ENCODE measurements at places on chromosomes 3 and 15. TPM values are rescaled to one million over a fixed set of nuclear protein-coding genes. Genes with fewer than 3 reads are reported as not detected.

- H3K4me3 ChIP-seq: no peak overlapping the region
- H3K27me3 ChIP-seq: no peaks in the 10 kb centered on the region
- no peak for DNase-seq
- H3K27ac ChIP-seq: no peak overlapping the region
Measured at GRCh38 chr15:68557469-68558317, 21.1 kb upstream of the CORO2B start.

- no peak for DNase-seq
- H3K36me3 ChIP-seq: peaks cover 8% of the 10 kb centered on the region
- H3K4me1 ChIP-seq: no peaks in the 10 kb centered on the region
- H3K27me3 ChIP-seq: no peaks in the 10 kb centered on the region
- no peak overlapping the region for H3K27ac ChIP-seq
- no peak overlapping the region for H3K4me3 ChIP-seq
Measured at GRCh38 chr15:44468709-44469385, 41.4 kb downstream of the CTDSPL2 start.

DNA sequence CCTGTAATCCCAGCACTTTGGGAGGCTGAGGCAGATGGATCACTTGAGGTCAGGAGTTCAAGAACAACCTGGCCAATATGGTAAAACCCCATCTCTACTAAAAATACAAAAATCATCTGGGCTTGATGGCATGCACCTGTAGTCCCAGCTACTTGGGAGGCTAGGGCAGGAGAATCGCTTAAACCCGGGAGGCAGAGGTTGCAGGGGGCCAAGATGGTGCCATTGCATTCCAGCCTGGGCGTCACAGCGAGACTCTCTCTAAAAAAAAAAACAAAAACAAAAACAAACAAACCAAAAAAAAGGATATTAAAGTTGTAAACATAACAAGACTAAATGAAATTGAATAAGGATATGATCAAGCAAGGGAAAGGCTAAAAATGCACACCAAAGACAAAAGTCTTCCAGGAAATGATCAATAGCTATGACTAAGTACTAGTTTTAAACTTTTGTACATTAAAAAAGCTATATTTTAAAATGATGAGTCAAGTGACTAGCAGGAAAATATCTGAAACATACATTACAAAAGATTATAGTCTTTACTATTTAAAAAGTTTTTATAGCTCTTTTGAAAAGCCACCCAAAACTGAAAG lies 28.6 kb downstream of the KLHL6 start:
- H3K27ac ChIP-seq: no peak overlapping the region
- no peak overlapping the region for H3K4me3 ChIP-seq
- H3K27me3 ChIP-seq: no peaks in the 10 kb centered on the region
- H3K36me3 ChIP-seq: no peaks in the 10 kb centered on the region
- no peak for DNase-seq

DNA sequence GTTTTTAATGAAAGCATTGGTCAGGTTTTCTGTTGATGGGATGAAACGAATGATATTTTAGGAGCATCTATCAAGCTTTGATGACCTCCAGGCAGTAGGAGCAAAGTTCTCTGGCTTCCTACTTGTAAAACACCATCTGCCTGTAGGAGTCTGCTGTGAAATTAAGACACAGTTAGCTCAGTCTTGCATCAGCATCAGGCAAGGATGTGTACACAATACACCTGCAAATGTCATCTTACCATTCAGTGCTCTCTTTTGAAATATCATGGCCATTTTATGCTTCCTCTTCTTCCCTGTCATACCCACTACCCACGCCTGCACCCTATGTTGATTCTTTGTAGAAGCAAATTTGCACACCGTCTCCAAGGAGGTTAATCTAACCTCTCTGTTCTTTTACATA lies 38.2 kb downstream of the B3GALNT1 start:
- no peaks in the 10 kb centered on the region for H3K36me3 ChIP-seq
- no peak overlapping the region for H3K4me3 ChIP-seq
- H3K27ac ChIP-seq: no peak overlapping the region
- no peak for DNase-seq
- H3K4me1 ChIP-seq: no peaks in the 10 kb centered on the region

DNA sequence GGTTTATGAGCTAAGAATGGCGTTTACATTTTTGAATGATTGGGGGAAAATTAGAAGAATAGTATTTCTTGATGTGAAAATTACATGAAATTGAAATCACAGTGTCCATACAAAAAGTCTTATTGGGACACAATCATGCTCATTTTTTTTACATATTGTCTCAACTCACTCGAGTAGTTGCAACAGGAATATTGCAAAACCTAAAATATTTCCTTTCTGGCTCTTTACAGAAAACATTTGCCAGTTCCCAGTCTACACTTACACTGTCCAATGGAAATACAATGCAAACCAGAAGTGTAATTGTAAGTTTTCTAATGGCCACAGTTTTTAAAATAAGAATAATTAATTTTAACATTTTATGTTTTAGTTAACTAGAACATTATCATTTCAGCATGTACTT lies 137.8 kb downstream of the SAMMSON start:
- no peak overlapping the region for H3K27ac ChIP-seq
- no peak overlapping the region for H3K4me3 ChIP-seq
- H3K4me1 ChIP-seq: no peaks in the 10 kb centered on the region
- H3K27me3 ChIP-seq: no peaks in the 10 kb centered on the region

GRCh38 chr15:73244333-73244732 lies 124.4 kb downstream of the HCN4 start:
- no peaks in the 10 kb centered on the region for H3K4me1 ChIP-seq
- H3K36me3 ChIP-seq: no peaks in the 10 kb centered on the region
- H3K27ac ChIP-seq: no peak overlapping the region
- no peaks in the 10 kb centered on the region for H3K27me3 ChIP-seq
- DNase-seq: no peak

DNA sequence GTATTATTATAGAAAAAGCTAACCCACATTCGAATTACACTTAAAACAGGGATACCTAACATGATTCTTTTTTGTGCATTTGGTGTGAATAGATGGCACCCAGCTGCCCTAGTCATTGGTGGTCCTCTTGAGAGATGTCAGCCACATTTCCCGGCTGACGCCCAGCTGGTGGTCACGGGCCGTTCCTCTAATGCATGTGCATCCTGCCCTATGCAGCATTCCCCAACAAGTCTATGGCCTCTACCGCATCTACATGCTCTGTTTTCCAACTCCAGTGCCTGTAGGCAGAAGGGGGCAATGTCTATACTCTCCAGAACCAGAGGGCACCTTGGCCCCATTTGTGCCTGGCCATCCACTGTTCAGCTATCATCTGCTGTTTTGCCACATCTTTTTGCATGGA lies 78.6 kb upstream of the PRICKLE2 start:
- DNase-seq: no peak
- no peaks in the 10 kb centered on the region for H3K4me1 ChIP-seq
- H3K4me3 ChIP-seq: no peak overlapping the region
- H3K27ac ChIP-seq: no peak overlapping the region
- no peaks in the 10 kb centered on the region for H3K27me3 ChIP-seq

DNA sequence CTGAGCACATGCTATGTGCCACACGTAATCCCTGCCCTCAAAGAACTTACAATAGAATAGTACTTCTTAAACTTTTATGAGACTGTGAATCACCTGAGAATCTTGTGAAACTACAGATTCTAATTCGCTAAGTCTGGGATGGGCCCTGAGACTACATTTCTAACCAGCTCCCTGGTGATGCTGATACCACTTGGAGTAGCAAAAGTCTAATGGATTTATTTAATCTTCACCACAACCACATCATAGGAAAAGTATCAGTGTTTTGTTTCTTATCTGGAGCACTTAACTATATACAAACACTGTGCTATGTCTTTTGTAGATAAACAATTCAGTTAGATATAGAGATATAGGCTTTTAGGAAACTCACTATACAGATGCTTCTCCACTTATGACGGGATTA lies 23.8 kb upstream of the TCF12 start:
- H3K27me3 ChIP-seq: no peaks in the 10 kb centered on the region
- no peaks in the 10 kb centered on the region for H3K4me1 ChIP-seq
- no peak for DNase-seq
- H3K36me3 ChIP-seq: no peaks in the 10 kb centered on the region
- no peak overlapping the region for H3K27ac ChIP-seq
- H3K4me3 ChIP-seq: no peak overlapping the region

Gene HESX1
- polyA plus RNA-seq: 2.1 TPM

DNA sequence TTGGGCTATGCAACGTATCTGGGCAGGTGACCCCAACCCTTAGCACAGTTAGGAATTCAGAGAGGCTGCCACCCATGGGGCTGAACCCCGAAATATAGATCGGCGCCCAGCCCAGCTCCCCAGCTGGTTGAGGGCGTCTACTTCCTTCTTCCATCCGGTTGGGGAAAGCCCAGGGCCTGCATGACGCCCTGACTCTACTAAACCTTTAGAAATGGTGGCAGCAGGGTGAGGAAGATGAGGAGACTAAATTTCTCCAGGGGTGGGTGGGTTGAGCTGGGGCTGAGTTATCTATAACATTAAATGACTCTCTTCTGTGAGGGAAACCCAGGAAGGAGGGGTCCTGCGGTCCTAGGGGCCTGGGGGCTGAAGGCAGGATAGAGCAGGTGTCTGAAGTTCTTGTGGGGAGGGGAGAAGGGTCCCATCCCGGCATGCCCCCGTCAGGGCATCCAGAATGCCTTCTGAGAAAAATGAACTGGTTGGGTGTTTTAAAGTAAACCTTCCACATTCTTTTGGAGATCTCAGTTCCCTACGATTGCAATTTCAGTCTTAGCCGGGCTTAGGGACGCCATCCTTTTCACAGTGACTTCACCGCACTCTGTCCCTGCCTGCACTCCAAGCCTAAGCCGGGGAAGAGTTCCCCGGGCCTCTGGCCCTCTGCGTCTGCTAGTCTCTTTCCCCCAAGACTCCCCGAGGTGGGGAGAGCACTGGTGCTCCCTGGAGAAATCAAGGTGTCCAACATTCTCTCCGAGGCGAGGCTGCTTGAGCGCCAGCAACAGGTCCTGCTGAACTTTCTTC lies 28.5 kb downstream of the NR2F2 start:
- H3K4me3 ChIP-seq: peak overlapping the region; percentile 17
- peaks cover 3% of the 10 kb centered on the region for H3K4me1 ChIP-seq
- no peaks in the 10 kb centered on the region for H3K27me3 ChIP-seq
- H3K36me3 ChIP-seq: no peaks in the 10 kb centered on the region
- DNase-seq: no peak

Gene CISH
- polyA plus RNA-seq: 59.4 TPM

- H3K4me3 ChIP-seq: no peak overlapping the region
- no peaks in the 10 kb centered on the region for H3K27me3 ChIP-seq
- DNase-seq: no peak
- H3K4me1 ChIP-seq: no peaks in the 10 kb centered on the region
- H3K36me3 ChIP-seq: no peaks in the 10 kb centered on the region
- H3K27ac ChIP-seq: no peak overlapping the region
Measured at GRCh38 chr3:4525560-4526223, 32.5 kb downstream of the ITPR1 start.

GRCh38 chr3:115500795-115501194 lies 122.5 kb upstream of the GAP43 start:
- no peak overlapping the region for H3K27ac ChIP-seq
- H3K4me3 ChIP-seq: no peak overlapping the region
- no peaks in the 10 kb centered on the region for H3K4me1 ChIP-seq
- H3K36me3 ChIP-seq: no peaks in the 10 kb centered on the region
- DNase-seq: no peak

- no peak overlapping the region for H3K4me3 ChIP-seq
- DNase-seq: no peak
- H3K27me3 ChIP-seq: no peaks in the 10 kb centered on the region
- no peaks in the 10 kb centered on the region for H3K36me3 ChIP-seq
- H3K4me1 ChIP-seq: no peaks in the 10 kb centered on the region
- H3K27ac ChIP-seq: no peak overlapping the region
Measured at GRCh38 chr15:39785139-39785538, 2.5 kb upstream of the FSIP1 start.

- H3K4me3 ChIP-seq: no peak overlapping the region
- H3K36me3 ChIP-seq: no peaks in the 10 kb centered on the region
- DNase-seq: no peak
- no peaks in the 10 kb centered on the region for H3K27me3 ChIP-seq
Measured at GRCh38 chr3:29906906-29907305, 626.0 kb downstream of the RBMS3 start.

Gene STXBP5L
- polyA plus RNA-seq: not detected

DNA sequence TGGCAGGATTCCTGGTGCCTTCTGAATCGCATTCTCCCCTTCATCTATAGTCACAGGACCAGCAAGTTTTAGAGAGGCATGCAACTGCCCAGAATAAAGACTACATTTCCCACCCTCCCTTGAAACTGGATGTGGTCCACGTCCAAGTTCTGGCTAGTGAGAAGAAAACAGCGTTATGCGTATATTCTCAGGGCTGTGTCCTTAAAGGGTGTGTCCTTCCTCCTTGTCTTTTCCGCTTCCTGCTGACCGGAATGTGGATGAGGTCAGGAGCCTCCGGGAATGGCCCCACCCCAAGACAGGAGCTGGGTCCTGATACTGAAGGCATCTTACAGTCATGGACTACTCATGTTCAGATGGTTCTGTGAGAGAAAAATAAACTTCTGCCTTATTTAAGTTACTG lies 20.2 kb downstream of the CHST2 start:
- DNase-seq: no peak
- H3K27me3 ChIP-seq: no peaks in the 10 kb centered on the region
- no peak overlapping the region for H3K27ac ChIP-seq

DNA sequence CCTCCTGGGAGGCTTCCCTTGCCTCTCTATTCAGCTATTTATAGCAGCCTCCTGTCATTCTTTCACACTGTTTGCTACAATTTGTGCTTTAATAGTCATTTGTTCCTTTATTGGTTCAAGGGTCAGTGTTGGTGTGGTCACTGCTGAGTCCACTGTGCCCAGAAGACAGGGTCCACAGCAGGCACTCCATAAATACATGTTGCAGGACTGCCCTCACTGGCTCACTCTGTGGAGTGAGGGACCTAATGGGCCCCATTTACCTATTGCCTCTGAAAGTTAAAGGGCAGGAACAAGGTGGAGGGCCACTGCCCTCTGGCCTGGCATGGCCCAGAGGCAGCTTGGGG lies 16.8 kb downstream of the MST1R start:
- H3K27ac ChIP-seq: no peak overlapping the region
- H3K36me3 ChIP-seq: no peaks in the 10 kb centered on the region
- H3K27me3 ChIP-seq: no peaks in the 10 kb centered on the region
- no peaks in the 10 kb centered on the region for H3K4me1 ChIP-seq
- H3K4me3 ChIP-seq: no peak overlapping the region

DNA sequence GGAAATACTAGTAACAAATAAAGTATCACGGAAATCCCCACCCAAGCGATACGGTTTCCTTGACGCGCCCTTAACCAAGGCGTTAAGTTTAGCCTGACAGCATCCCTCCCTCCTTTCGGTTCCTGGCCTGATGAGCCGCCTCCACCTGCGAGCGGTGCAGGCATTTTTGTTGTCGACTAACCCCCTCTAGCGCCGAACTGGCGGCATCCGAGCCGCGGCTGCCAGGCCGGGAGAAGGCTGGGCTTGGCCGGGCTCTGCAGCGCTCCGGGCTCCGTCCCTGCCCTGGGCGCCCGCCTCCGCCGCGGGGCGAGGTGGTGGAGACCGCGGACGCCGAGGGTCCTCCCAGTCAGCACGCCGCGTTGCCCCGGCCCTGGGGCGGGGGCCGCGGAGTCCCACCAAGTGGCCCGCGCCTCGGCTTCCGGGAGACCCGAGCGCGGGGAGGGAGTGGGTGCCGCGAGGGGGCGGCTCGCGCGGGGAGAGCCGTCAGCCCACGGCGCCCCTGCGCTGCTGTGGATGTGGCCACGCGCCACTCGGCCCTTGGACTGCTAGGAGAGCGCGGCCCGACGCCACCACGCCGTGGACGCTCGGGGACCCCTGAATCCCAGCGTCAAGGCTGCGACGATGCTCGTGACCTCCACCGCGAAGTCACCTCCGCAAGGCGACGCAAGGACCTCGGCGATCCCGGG lies 1.1 kb upstream of the EPHA6 start:
- H3K4me3 ChIP-seq: peak overlapping the region; percentile 40
- H3K36me3 ChIP-seq: no peaks in the 10 kb centered on the region
- DNase-seq: peak; percentile 88
